ENCODE measurements at places on chromosomes 7 and 10.

GRCh38 chr7:109901926-109902325 lies 1189.0 kb upstream of the LRRN3 start:
- DNase-seq: no peak

GRCh38 chr10:99621454-99622251 lies 1.4 kb upstream of the SLC25A28 start:
- DNase-seq: no peak

DNA sequence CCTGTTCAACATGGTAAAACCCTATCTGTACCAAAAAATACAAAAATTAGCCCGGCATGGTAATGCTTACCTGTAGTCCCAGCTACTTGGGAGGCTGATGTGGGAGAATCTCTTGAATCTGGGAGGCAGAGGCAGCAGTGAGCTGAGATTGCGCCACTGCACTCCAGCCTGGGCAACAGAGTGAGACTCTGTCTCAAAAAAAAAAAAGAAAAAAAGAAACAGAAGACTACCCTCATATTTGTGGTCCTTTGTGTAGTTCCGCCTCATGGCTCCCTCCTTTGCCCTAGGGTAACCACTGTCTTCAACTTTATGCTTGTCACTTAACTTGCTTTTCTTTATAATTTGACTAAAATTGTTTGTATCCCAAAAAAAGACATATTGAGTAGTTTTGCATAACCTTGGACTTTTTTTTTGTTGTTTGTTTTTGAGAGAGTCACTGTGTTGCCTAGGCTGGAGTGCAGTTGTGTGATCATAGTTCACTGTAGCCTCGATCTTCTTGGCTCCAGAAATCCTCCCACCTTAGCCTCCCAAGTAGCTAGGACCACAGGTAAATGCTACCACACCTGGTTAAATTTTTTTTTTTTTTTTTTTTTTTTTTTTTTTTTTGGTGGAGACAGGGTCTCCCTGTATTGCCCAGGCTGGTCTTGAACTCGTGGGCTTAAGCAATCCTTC lies 3.7 kb downstream of the ZNF487 start:
- no peak for DNase-seq

GRCh38 chr7:66426996-66427395 lies 201.7 kb upstream of the KCTD7 start:
- DNase-seq: no peak

DNA sequence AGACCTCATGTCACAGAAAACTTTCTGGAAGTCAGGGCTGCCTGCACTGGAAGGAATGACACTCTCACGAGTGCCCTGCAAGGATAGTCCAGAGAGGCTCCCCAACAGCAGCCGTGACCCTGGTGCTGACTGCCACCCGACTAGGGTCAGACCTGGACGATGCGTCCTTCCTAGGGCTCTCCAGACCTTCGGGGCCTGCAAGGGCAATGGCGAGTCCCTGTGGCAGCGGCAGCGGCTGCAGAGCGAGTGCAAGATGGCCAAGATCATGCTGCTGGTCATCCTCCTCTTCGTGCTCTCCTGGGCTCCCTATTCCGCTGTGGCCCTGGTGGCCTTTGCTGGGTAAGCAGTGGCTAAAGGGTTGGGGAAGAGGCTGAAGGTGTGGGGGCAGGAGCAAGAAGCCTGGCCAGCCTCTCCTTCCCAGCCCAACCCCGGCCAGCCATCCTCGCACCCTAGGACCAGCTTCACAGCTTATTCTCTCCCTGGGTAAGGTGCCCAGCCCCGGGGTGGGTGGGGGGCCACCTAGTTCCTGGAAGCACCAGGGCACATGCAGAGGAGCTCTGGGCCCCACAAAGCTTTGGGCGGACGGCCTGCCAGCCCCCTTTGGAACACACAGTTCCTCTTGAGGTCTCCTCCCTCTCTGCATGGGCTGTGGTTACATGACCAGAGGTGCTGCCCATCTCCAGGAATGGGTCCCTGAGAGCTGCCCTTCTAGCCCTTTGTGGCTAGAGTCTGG lies 5.5 kb downstream of the OPN4 start:
- DNase-seq: no peak

Data from COR-L47 (cell line).